AG04449 (cell line): ENCODE measurements at places on chromosomes 11 and 22.
A peak's percentile ranks its signal among the peaks of the same experiment; 100 is the strongest.

- DNase-seq, result peak; percentile 23
Observed at GRCh38 chr11:13338019-13338426, 60.4 kb downstream of the BMAL1 start.

DNA sequence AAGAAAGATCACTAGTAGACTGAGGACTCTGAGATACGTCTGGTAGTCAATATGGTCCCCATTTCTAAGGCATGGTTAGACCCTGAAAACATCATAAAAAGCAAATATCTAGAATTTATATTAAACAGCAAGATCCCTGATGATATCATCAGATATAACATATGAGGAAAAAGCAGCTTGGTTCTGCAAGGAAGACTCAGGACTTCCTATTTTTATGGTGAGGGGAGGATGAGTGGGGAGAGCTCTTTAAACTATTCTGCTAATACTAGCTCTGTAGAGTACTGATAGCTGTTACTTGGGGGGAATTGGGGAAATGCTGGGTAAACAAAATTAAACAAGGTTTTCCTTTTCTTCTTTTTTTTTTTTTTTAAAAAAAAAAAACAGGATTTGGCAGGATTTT lies 235.8 kb downstream of the SWAP70 start:
- DNase-seq, result no peak

DNA sequence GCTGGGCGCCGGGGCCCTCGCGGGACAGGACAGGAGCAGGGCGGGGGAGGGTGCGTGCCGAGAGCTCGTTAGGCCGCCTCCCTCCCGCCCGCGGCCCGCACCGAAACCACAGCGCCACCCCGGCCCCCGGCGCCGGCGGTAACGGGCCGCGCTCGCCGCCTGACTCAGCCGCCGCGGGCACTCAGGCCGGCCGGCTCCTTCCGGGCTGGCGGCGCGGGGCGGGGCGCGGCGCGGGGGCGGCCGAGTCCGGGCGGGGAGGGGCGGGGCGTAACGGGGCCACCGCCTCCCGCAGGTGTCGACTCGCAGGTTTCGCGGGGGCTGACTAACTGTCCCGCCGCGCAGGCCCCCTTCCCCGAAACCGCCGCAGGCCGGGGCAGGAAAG lies at the start of gene AP5B1:
Gene AP5B1, minus strand, starts transcription at position 207 of the 382 bp plus-strand sequence. CDS start 385 bp downstream, outside the sequence.
- DNase-seq, result no peak

DNA sequence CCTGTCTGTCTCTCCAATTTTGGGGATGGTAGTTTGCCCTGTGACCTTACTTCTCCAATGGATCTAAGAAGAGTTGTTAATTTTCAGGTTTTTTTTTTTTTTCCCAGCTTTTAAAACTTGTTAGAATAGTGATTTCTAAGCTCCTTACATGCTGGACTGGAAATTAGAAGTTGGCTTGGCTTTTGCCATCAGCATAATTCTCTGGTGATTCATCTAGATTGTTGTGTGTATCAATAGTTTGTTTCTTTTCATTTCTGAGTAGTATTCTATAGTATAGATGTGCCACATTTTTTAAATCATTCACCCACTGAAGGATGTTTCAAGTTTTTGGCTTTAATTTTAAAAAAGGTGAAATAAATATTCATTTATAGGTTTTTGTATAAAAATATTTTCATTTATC lies 51.4 kb downstream of the ADAMTS15 start:
- no peak for DNase-seq
